Activated CD8-positive, alpha-beta T cell treated with anti-CD3 and anti-CD28 coated beads, Interleukin-2, amount 10 ng/mL, durations not matched to agents 7 days and 5 days (primary cell): ENCODE measurements at places on chromosomes 2 and 18. TPM values are rescaled to one million over a fixed set of nuclear protein-coding genes. Genes with fewer than 3 reads are reported as not detected.

FAM110C gene
- 0.08 TPM for total RNA-seq

DNAJB2 gene
- total RNA-seq = 43.5 TPM

CDKL4 gene
- total RNA-seq = 1.1 TPM

MPP4 gene
- total RNA-seq = not detected

- DNase-seq = peak; percentile 13
Measured at GRCh38 chr2:30661173-30662107, 145.8 kb downstream of the CAPN13 start.

DNA sequence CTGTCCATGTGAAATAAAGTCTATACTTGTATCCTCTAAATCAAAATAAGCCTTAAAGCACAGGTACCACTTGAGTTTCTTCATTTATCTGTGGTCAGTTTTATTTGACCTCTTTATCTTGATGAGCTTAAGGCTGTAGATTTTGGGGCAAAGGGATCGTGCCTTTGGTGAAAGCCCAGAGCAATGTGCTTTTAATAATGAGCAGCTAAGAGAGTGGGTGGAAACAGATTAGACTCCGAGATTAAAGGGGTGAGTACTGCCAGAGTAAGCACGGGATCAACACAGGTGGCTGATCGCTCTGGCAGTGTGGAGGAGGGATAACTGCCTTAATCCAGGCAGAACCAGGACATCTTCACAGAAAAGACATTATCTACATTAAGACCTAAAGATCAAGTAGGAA lies 280.4 kb downstream of the TDRD15 start:
- no peak for DNase-seq

GRCh38 chr2:117551858-117552257 lies 262.6 kb upstream of the DDX18 start:
- DNase-seq = no peak

- DNase-seq = no peak
Measured at GRCh38 chr2:61689568-61689967, 151.4 kb upstream of the XPO1 start.
